SJCRH30 (cell line): ENCODE measurements at places on chromosomes 3 and 15. TPM values are rescaled to one million over a fixed set of nuclear protein-coding genes. Genes with fewer than 3 reads are reported as not detected.

- no peak for DNase-seq
- no peaks in the 10 kb centered on the region for H3K36me3 ChIP-seq
- H3K27ac ChIP-seq: no peak overlapping the region
Observed at GRCh38 chr3:62705721-62706120, 169.5 kb downstream of the CADPS start.

GADL1 gene
- 0.08 TPM in 2 replicates for total RNA-seq

GRCh38 chr3:48140936-48141603 lies 47.1 kb downstream of the CDC25A start:
- H3K27ac ChIP-seq: no peak overlapping the region
- no peaks in the 10 kb centered on the region for H3K27me3 ChIP-seq
- H3K4me3 ChIP-seq: no peak overlapping the region
- no peaks in the 10 kb centered on the region for H3K36me3 ChIP-seq
- no peaks in the 10 kb centered on the region; the same call in 1 of the 2 replicates for H3K4me1 ChIP-seq

- H3K4me1 ChIP-seq: no peaks in the 10 kb centered on the region
- no peaks in the 10 kb centered on the region for H3K27me3 ChIP-seq
- DNase-seq: no peak
- H3K4me3 ChIP-seq: no peak overlapping the region
- peaks cover 2% of the 10 kb centered on the region; the same call in 1 of the 2 replicates for H3K36me3 ChIP-seq
Observed at GRCh38 chr3:100089812-100090668, 24.3 kb downstream of the FILIP1L start.

DNA sequence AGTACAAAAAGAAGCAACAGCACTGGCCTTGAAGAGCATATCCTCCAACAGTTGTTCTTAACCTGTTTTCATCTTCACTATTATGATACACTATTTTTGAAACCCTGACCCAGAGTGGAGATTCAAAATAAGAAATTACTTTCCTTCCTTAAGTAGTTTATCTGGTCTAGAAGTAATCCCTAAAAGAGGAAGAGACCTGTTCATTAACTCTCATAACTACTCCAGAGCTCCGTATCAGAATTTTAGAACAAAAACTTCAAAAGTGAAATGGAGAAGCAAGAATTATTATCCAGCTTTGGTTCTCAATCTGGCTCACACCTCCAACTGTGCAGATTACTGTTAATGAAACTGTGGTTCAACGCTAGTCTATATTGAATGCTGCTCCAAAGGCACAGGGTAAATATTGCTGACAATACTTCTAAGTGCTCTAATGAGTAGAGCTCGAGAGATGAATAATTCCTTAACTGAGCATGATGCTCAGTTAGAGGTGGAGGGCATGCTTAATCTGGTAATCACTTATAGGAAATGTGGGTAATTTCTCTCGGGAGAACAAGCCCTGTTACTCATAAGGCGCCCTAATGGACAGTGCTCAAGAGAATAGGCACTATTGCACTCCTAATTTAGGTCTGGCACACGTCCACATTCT lies 5.2 kb downstream of the LCMT2 start:
- no peak overlapping the region for H3K27ac ChIP-seq
- no peaks in the 10 kb centered on the region for H3K4me1 ChIP-seq
- H3K27me3 ChIP-seq: no peaks in the 10 kb centered on the region
- H3K36me3 ChIP-seq: peaks cover 14% of the 10 kb centered on the region

ASB14 gene
- 0.08 TPM in 1 of 2 replicates, not detected in the other for total RNA-seq

DNA sequence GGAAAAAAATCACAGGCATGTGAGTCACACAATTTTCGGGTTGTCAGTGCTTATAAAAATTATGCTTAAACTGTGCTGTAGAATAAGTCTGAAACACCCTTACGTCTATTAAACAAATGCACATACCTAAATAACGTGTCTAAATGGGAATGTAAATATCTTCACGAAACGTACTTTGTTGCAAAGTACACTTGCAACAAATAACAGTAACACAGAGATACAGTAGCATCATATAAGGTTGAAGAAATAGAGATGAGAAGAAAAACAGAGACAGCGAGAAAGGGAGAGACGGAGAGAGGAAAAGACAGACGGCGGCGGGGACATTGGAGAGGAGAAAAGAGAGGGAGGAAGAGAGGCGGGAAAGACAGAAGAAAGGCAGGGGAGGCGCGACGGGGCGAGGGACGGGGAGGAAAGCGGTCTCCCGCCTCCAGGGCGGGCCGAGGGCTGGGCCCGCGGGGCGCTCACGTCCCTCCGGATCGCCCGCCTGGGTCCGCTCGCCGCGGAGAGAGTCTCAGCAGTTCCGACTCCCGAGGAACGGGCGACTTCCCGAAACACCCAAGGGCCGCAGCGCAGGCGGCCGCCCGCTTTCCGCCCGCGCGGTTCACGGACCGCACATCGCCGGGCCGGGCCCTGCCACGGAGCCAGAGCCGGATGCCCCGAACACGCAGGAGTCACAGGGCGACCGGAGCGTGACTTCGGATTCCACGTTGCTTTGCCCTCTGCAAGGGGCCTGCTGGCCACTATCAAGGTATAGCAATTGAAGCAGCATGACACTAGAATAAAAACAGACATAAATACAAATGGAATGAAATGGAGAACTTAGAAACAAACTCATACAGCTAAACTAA lies 153.4 kb downstream of the LMLN start:
- no peaks in the 10 kb centered on the region for H3K27me3 ChIP-seq
- no peak for DNase-seq
- H3K4me3 ChIP-seq: no peak overlapping the region
- no peak overlapping the region for H3K27ac ChIP-seq
- peaks cover 5% of the 10 kb centered on the region for H3K4me1 ChIP-seq

PP2D1 gene
- total RNA-seq: not detected in 2 replicates

RLBP1 gene
- total RNA-seq: not detected in 2 replicates

GOLGA6D gene
- total RNA-seq: not detected in 2 replicates

GRCh38 chr15:85890620-85890980 lies 95.9 kb upstream of the KLHL25 start:
- H3K27me3 ChIP-seq: no peaks in the 10 kb centered on the region; the same call in 1 of the 2 replicates
- no peak for DNase-seq
- no peaks in the 10 kb centered on the region for H3K36me3 ChIP-seq
- H3K4me3 ChIP-seq: no peak overlapping the region
- peak overlapping the region; percentile 30 for H3K27ac ChIP-seq

DNA sequence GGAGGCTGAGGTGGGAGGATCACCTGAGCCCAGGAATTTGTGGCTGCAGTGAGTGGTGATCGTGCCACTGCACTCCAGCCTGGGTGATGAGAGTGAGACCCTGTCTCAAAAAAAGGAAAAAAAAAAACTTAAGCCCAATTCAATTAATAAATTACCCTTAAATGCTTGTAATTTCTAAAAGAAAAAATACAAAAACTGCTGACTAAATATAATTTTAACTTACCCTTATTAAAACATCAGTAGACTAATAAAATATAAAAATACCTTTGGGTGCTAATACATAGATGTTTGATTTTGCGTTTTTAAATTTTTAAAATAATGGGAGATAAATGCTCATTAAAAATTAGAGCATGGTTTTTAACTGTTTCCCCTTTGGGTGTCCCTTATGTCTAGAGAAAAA lies 17.5 kb upstream of the SLC25A26 start:
- no peak for DNase-seq
- H3K4me3 ChIP-seq: no peak overlapping the region
- H3K4me1 ChIP-seq: peaks cover 8% of the 10 kb centered on the region; the same call in 1 of the 2 replicates
- H3K27ac ChIP-seq: no peak overlapping the region
- no peaks in the 10 kb centered on the region for H3K27me3 ChIP-seq

- no peak overlapping the region for H3K4me3 ChIP-seq
- H3K36me3 ChIP-seq: no peaks in the 10 kb centered on the region
- H3K27me3 ChIP-seq: no peaks in the 10 kb centered on the region
- no peaks in the 10 kb centered on the region for H3K4me1 ChIP-seq
- no peak for DNase-seq
Observed at GRCh38 chr15:63226966-63227401, 37.6 kb downstream of the RAB8B start.

CCR2 gene
- total RNA-seq: not detected in 2 replicates

DNA sequence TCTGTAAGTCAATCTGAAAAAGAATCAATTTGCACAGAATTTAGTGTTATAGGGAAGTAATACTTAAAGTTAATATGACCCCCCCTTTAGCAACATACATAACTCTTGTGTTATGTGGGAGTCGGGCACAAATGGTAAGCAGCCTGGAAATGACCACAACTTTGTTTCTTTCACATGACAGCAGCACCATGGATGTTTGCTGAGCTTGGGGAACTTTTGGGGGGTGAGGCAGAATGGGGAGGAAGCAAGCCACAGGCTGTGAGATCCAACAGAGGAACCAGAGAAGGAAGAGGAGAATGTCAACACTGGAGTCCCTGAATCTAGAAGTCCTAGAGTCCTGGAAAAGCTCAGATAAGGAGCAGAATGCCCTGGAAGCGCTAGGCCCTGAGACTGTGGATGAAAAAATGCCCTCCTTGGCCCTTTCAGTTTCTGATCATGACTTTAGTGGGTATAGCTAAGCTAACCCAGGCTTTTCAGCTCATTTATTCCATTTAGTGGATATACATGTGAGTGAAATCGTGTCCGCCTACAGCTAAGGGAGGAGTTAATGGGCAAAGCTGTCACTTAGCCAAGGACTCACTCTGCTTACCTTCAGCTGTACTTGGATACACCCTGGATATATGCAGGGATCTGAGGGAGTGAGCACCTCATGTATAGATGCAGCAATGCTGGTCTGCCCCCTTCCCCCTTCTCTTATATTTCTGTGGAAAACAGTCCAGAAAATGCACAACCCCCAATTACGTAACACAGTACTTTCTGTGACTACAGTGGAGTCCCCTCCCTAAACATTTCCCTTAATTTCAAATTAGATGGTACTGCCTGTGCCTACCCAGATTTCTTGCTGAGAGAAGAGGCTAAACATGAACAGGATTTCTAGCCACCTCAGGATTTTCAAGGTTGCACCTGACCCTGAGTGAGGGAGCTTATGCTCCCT lies 39.1 kb downstream of the CFAP91 start:
- peaks cover 4% of the 10 kb centered on the region; the same call in 1 of the 2 replicates for H3K4me1 ChIP-seq
- H3K27ac ChIP-seq: no peak overlapping the region
- H3K36me3 ChIP-seq: no peaks in the 10 kb centered on the region
- H3K4me3 ChIP-seq: no peak overlapping the region
- H3K27me3 ChIP-seq: no peaks in the 10 kb centered on the region

GRCh38 chr15:66647358-66647757 lies 54.7 kb upstream of the SMAD6 start:
- no peak overlapping the region for H3K4me3 ChIP-seq
- H3K36me3 ChIP-seq: no peaks in the 10 kb centered on the region
- peaks cover 24% of the 10 kb centered on the region; the same call in 1 of the 2 replicates for H3K27me3 ChIP-seq
- no peak for DNase-seq
- H3K27ac ChIP-seq: no peak overlapping the region
